ENCODE measurements at places on chromosomes 5 and 9.

DNA sequence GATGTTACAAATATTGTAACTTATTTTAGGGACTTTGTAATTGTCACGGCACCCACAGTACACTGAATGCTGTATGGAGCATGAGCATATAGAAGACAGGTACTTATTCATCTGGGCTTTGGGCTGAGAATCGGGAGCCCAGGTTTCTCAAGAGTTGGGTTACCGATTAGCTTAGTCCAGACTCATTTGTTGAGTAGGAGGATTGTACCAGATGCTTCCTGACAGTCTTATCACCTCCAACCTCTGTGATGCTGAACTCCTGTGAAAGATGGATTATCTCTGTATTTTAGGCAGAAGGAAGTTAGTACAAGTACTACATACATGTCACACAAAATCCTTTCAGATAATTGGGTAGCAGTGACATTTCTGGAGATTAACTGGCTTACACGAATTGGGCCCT lies 79.2 kb downstream of the SV2C start:
- DNase-seq, result no peak

GRCh38 chr5:146656703-146657102 lies 140.7 kb upstream of the GPR151 start:
- DNase-seq, result no peak

GRCh38 chr5:170629566-170630175 lies 125.9 kb downstream of the KCNIP1 start:
- no peak for DNase-seq

DNA sequence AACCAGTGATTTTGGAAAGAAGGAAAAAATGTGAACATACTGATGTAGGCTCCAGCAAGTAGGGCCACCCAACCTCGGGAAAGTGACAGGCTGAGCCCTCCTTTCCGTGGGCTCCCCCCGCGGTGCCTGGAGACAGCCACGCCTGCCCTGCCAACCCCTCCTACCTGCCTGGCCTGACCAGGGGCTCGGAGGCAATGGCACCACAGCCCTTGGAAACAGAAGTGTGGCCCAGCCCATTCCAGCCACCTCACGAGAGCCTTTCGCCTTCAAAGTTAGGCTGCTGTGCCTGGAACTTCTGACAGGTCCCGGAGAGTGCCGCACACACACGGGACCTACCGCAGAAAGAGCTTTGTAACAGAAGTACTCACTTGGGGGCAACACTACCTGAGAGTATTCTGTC lies 49.5 kb upstream of the LRRC14B start:
- DNase-seq, result no peak

DNA sequence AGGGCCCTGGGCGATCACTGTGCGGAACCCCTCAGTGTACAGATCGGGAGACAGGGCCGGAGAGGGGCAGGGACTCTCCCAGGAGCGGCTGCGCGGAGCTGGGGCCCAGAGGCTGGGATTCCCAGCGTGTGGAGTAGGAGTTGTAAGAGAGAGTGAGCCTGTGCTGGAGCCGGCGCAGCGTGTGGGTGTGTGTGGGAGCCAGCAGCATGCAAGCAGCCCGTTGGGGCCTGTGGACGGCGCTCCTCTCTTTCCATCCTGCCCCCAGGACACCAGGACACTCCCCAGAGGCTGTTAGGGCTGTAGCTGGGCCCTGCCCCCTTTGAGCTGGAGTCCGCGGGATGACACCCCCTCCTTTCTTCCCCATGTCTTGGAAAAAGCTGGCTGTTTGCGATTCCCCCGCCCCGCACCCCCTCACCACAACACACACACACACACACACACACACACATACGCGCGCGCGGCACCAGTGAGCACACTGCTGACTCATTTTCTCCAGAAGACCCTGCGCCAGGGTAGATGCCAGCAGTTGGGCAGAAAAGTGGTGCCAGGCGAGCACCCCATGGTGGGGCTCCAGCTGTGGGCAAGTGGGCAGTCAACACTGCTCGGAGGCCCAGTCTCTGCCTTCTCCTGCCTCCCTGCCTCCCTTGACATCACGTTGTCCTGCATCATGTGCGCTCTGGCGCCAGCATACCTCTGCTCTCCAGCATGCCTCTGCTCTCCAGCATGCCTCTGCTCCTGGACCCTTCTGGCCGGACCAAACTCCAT lies 1.5 kb downstream of the COL27A1 start:
- DNase-seq, result no peak

DNA sequence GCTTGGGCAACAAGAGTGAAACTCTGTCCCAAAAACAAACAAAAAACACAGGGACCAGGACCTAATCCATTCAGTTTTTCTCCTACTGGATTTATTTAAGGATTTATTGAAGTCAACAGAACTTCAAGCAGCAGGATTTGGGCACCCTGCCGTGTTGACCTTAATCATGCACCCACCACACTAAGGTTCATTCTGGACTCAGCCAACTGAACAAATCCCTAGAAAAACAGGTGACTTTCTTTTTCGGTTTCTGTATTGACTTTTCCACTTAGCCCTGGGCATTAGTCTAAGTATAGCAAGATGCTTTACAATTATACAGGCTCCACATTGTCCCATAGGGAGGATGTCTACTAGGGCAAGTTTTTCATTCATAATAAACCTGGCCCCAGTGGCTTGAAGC lies 30.0 kb downstream of the ZNF131 start:
- no peak for DNase-seq

- no peak for DNase-seq
Measured at GRCh38 chr5:67095346-67096171, 101.0 kb downstream of the CD180 start.

DNA sequence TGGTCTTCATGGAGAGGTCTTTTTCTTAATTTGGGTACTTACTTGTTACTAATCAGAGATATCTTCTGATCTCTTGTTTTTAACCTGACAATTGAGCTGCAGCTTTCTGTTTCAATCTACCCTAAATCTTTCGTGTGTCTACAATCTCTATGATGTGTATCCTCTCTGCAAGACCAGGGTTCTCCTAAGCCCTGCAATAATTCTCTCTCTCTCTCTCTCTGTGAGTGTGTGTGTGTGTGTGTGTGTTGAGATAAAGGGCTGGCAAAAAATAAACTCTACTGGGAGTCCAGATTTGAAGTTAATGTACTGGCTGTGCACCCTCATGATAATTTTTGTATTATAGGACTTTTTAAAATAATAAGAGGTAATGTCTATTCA lies 57.8 kb upstream of the FBXL7 start:
- no peak for DNase-seq

DNA sequence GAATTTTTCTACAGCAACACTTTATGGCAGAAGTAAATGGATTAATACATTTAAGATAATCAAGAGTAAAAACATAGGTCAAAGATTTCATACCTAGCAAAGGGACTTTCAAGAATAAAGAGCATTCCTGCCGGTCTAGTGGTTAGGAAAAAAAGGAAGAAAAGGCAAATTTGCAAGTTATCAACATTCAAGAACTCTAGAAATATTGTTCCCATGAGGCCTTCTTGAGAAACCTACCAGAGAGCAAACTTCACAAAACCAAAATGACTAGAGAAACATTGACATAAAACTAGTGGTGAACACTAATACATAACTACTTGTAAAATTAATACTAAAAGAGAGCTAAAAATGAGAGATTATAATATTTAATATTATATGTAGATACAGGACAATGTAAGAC lies 320.2 kb upstream of the RGMB start:
- no peak for DNase-seq

DNA sequence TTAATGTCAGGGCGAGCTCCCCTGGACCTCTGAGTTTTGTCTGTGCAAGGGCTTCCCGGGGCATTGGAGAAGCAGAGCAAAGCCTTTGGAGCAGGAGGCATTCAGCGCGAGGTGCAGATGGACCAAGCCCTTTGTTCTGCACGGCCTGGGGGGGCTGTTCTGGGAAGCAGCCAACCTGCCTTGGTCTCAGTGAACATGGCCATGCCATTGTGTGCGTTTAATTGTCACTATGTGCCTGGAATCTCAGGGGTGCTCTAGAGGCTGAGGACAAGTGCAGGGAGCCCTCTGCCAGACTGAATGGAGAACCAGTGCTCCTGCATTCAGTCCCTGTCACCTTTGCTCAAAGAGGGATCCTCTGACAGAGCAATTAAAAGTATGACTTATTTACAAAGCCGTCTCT lies 329.4 kb downstream of the IRX1 start:
- no peak for DNase-seq

DNA sequence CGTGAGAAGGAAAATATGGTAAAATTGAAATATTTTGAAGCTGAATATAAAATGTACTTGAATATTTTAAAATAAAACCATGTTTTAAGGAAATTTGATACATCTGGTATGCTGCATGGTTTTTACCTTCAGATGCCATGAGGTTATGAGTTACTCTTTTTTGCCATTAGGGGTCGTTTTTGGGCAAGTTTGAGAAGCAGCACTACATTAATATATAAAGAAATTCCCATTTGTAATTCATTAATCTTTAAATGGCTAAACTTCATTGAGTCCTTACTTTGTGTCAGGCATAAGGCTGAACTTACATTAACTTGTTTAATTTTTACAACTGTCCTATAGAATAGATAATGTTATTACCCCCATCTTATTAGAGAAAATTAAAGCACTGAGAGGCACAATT lies 152.3 kb downstream of the KDM4C start:
- no peak for DNase-seq

DNA sequence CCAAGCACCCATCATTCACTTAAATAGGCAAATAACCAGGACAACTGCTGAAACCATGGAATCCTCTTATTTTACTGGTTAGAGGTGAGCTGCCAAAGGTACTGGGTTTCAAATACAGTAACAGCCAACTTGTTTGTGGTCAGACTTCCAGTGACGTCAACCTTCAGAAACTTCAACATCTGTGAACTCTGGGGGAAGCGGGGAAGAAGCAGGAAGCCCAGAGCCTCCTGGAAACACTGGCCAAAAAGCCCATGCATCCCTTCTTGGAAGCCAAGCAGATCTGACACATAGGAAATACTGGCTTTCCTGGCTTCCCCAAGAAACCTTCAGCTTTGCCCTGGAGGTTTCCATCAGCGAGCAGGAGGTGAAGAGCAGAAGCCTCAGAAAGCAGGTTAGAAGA lies 4.9 kb upstream of the FRRS1L start:
- DNase-seq, result no peak

- DNase-seq, result no peak
Measured at GRCh38 chr9:86405926-86406325, 51.7 kb upstream of the TUT7 start.

DNA sequence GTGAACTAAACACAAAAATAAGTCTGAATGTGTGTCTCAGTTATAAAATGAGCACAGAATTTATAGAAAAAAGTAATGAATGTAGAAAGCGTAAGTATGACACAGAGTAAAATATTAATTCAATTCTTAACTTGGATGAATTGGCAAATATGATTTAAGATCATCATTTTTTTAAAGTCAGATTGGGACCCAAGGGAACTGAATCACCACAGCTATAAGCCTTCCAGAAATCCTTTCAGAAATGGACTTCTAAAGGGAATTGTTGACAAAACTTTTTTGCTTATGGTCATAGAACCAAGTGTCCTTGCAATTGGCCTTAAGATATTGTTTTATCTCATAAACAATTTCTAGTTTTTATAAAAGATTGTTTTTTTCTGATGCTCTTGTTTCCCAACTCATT lies 495.1 kb upstream of the DAB2 start:
- no peak for DNase-seq

- no peak for DNase-seq
Measured at GRCh38 chr5:53882676-53883031, 322.2 kb downstream of the NDUFS4 start.

GRCh38 chr9:130635306-130635705 lies 29.1 kb upstream of the PRDM12 start:
- no peak for DNase-seq

DNA sequence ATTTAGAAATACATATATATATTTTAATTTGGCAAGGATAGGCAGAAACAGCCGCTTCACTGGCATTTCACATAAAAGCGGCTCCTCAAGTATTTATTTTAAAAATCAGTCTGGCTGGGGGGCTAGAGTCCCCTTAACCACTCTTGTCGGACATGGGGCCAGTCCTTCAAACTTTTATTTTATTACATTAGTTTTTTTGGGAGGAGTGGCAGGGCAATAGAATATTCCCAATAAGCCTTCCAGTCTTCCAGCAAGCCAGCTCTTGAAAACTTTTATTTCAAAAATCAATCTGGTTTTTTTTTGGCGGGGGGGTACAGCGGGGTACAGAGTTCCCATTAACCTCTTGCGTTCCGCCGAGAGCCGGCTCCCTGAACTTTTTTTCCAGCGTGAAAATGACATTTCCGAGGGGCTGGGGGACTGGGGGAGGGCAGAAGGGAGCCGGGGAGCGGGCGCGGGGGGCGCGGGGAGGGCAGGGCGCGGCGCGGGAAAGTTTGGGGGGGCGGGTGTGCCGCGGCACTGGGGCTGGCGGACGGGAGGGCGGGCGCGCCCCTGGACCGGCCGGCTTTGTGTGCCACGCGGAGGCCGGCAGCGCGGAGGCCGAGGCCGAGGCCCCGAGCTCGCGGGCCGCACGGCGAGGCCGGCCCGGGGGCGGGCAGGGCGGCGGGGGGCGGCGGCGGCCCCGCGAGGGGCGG lies 504 bp upstream of the ZNF618 start:
- DNase-seq, result no peak

DNA sequence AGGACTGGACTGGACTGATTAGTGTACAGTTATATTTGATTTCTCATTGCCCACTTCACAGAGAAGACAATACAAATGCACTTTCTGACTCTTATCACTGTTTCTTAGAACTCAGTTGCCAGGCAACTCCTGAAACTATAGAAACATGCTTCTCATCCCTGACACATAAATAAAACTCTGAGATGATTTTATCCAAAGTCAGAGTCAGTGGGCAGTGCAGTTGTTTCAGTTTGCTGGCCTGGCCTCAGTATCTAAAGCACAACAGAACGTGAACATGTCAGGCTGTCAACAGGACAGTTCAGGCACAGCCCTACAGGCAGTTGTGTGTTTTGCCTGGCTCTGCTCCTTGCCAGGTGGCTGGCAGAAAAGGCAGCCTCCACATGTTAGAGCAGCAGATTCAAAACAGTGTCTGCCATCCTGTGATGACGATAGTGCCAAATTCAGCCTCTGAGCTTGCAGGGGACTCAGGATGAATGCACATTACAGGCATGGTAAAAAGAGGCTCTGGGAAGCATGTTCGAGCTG lies 65.1 kb upstream of the CCDC152 start:
- DNase-seq, result no peak

DNA sequence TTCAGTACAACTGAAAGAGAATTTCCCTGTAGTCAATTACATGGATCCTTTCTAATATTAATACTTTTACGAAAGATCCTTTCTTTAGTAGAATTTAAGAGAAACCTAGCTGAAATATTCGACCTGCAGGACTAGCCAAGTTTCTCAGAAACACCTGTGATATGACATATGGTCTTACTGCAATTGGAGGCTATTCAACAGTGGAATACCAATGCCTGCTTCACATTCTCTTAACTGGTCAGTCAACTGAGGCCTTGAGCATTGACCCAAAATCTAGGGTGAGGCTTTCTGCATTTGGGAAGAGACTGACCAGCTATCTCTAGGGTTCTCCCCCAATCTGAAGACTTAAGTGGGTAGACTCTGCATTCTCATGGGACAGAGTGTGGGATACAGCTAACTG lies 12.3 kb downstream of the UBE2QL1 start:
- DNase-seq, result no peak
